ENCODE measurements at places on chromosomes 12 and 14.

- H3K36me3 ChIP-seq = no peaks in the 10 kb centered on the region
- H3K27ac ChIP-seq = no peak overlapping the region
- no peak for DNase-seq
- H3K4me1 ChIP-seq = no peaks in the 10 kb centered on the region
Observed at GRCh38 chr12:99609455-99610181, 37.9 kb upstream of the GARIN6 start.

GRCh38 chr14:42229294-42229693 is 622.6 kb downstream of the LRFN5 start:
- H3K4me1 ChIP-seq = no peaks in the 10 kb centered on the region
- H3K4me3 ChIP-seq = no peak overlapping the region
- DNase-seq = no peak

GRCh38 chr14:74917646-74918081 is 5.4 kb downstream of the RPS6KL1 start:
- H3K36me3 ChIP-seq = no peaks in the 10 kb centered on the region
- no peak for DNase-seq
- peaks cover 3% of the 10 kb centered on the region for H3K27me3 ChIP-seq
- H3K27ac ChIP-seq = no peak overlapping the region

DNA sequence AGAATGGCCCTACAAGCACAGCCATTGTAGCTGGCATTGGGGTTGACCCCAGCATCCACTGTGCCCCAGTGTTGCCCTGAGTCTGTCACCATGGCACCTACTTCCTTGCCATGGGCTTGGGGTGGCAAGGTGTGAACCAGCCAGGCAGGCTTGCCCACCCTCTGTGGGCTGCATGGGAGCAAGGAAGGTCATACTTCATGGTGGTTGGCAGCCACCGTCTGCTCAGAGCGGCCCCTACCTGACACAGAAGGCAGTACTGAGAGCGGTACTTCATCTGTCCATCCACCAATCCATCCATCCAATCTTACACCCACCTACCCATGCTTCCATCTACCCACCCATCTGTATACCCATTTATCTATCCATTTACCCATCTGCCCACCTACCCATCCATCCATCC is 160.1 kb downstream of the KIF26A start:
- H3K36me3 ChIP-seq = no peaks in the 10 kb centered on the region
- no peaks in the 10 kb centered on the region for H3K27me3 ChIP-seq
- no peak for DNase-seq
- H3K4me3 ChIP-seq = no peak overlapping the region

- H3K4me3 ChIP-seq = no peak overlapping the region
- H3K27ac ChIP-seq = no peak overlapping the region
- H3K36me3 ChIP-seq = no peaks in the 10 kb centered on the region
- H3K4me1 ChIP-seq = no peaks in the 10 kb centered on the region
Observed at GRCh38 chr12:32418903-32419519, 19.7 kb downstream of the FGD4 start.

DNA sequence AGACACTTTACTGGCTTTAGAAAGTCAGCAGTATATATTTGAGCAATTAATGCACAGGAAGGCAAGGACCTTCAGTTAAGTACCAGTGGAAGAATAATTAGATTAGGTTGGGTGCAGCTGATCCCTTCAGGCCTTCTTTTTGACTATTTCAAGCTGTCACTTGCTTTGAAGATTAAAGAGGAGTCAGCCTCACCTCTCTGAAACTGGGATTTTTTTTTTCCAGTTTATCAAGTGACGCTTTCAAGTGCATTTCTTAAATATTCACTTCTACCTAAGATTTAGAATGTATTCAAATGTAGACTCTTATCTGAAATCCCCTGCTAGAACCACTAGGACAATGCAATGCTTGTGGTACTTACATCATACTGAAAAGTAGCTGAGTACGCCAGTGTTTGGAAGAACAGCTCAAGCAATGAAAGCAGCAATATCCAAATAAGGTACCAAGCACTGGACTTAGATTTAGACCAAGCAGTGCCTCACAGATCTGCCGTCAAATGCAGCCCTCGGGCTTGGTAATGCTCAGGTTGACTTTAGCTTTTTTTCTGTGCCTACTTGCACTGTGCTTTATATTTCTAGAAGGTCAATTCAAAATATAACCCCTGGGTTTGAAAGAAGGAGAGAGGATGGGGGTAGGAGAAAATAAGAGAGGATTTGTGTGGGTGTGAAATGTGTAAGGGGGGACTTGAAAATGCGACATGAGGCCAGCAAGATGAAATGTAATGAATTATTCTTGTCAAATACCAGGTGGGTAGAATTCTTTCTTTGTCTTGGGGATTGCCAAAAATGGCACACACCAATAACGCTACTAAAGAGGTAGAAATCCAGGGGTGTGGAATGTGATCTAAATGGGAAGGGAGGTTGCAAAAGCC is 3.7 kb upstream of the FERMT2 start:
- no peak overlapping the region for H3K27ac ChIP-seq
- H3K4me3 ChIP-seq = no peak overlapping the region
- no peaks in the 10 kb centered on the region for H3K27me3 ChIP-seq
- H3K36me3 ChIP-seq = no peaks in the 10 kb centered on the region
- H3K4me1 ChIP-seq = peaks cover 19% of the 10 kb centered on the region

DNA sequence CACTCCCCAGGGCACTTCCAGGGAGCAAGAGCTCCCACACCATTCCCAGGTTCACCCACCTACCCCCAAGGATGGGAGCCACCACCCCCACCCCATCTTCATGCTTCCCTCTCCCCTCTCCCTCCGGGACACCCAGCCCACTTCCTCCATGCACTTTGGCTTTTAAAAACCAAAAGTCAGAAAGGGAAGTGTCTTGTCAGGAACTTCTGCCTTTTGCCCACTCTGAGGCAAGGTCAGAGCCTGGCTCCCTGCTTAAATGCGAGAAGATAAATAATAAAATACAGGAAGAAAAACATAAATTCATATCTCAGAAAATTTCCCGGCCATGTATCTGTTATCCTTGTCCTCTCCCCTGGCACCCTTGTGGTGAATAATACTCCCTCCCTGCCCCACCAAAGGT is 81.6 kb downstream of the PTGER2 start:
- H3K27me3 ChIP-seq = no peaks in the 10 kb centered on the region
- H3K4me1 ChIP-seq = peaks cover 27% of the 10 kb centered on the region
- H3K4me3 ChIP-seq = no peak overlapping the region
- no peak for DNase-seq

- H3K27me3 ChIP-seq = peaks cover 3% of the 10 kb centered on the region
- H3K27ac ChIP-seq = no peak overlapping the region
- no peak for DNase-seq
- H3K4me1 ChIP-seq = no peaks in the 10 kb centered on the region
- no peaks in the 10 kb centered on the region for H3K36me3 ChIP-seq
Observed at GRCh38 chr12:101619858-101620761, 25.3 kb downstream of the MYBPC1 start.

DNA sequence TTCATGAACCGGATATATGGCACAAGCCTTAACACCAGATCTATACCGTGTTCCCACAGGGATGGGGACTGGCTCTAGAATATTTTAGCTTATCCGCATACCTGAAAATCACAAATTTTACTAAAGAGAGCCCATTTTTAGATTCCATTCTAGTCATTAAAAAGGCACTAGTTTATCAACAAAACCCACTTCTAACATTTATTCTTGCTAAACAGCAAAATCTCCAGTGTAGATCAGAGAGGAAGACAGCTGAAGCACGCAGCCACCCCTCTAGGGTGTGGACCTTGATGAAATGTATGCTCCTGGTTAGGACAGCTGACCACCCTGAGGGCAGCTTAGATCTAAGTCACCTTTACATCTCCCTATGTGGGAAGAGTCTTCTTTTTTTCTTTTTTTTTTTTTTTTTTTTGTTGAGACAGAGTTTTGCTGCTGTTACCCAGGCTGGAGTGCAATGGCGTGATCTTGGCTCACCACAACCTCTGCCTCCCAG is 62.4 kb downstream of the EID3 start:
- H3K27ac ChIP-seq = no peak overlapping the region
- no peak overlapping the region for H3K4me3 ChIP-seq
- H3K4me1 ChIP-seq = no peaks in the 10 kb centered on the region
- H3K27me3 ChIP-seq = no peaks in the 10 kb centered on the region

- H3K4me1 ChIP-seq = no peaks in the 10 kb centered on the region
- no peak overlapping the region for H3K27ac ChIP-seq
- DNase-seq = no peak
- H3K36me3 ChIP-seq = no peaks in the 10 kb centered on the region
- H3K4me3 ChIP-seq = no peak overlapping the region
- H3K27me3 ChIP-seq = peaks cover 5% of the 10 kb centered on the region
Observed at GRCh38 chr14:103143506-103143905, 20.2 kb downstream of the TNFAIP2 start.

DNA sequence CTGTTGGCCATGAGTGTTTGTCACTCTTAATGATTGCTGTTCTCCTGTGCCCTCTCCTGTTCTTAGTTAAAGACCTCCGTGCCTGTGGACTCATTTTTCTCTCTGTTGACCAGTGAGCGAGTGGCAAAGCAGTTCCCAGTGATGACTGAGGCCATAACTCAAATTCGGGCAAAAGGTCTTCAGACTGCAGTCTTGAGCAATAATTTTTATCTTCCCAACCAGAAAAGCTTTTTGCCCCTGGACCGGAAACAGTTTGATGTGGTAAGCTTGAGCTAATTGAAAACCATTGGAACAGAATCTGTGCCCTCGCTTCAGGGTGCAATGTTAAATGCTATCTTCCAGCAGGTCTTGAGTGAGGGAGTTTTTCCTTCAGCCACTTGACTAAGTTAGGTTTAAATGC is 19.8 kb downstream of the ACAD10 start:
- no peak overlapping the region for H3K4me3 ChIP-seq
- H3K27me3 ChIP-seq = no peaks in the 10 kb centered on the region
- DNase-seq = no peak
- H3K27ac ChIP-seq = no peak overlapping the region
- H3K4me1 ChIP-seq = no peaks in the 10 kb centered on the region

DNA sequence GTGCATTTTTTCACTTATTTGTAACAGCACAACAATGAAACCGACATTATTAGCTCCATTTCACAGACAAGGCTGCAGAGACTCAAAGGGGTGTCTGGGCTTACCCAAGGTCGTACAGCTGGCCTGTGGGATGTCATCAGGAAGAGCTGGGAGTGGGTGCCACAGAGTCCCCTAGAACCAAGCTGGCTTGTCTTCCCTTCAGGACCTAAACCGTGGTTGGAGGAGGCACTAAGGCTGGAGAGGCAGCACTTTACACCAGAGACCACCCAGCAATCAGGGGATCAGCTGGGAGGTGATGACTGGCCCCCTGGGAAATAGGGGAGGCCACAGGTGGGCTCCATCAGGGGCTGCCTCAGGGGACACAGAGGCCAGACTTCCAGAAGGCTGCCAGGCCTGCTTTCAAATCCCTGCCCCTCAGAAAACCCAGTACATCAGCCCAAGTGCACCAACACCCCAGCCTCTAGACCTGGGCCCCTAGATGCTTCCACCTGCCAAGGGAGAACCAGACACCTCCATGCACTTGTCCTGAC is 28.3 kb downstream of the DIO3 start:
- DNase-seq = no peak
- no peaks in the 10 kb centered on the region for H3K4me1 ChIP-seq
- no peak overlapping the region for H3K4me3 ChIP-seq
- H3K36me3 ChIP-seq = no peaks in the 10 kb centered on the region

- no peak overlapping the region for H3K27ac ChIP-seq
- no peak for DNase-seq
- no peak overlapping the region for H3K4me3 ChIP-seq
- peaks cover 12% of the 10 kb centered on the region for H3K27me3 ChIP-seq
- H3K4me1 ChIP-seq = no peaks in the 10 kb centered on the region
Observed at GRCh38 chr14:69922198-69922597, 43.0 kb downstream of the SMOC1 start.

DNA sequence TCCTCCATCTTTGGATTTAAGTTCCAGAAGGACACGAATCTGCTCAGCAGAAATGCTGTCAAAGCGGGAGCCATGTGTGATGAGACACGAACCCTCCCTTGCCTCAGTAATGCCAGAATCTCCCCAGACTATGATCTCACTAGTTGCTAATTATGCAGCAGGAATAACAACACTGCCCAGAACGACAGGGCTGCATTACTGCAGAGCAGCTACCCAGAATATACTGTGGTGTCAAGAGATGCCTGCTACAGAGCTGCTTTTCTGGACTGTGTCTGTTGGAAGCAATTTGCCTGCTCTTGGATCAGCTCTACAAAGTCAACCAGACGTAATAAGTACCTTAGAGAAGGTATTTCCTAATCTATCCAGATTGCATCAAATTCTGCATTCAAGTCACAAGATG is 5.5 kb downstream of the CSRNP2 start:
- H3K27ac ChIP-seq = 0 out of 2 replicates have a peak overlapping the region, but pooled peaks have one; percentile 19
- no peaks in the 10 kb centered on the region for H3K27me3 ChIP-seq
- peaks cover 48% of the 10 kb centered on the region for H3K4me1 ChIP-seq
- peaks cover 21% of the 10 kb centered on the region for H3K36me3 ChIP-seq

- peaks cover 11% of the 10 kb centered on the region for H3K4me1 ChIP-seq
- H3K4me3 ChIP-seq = no peak overlapping the region
- no peak overlapping the region for H3K27ac ChIP-seq
- DNase-seq = no peak
Observed at GRCh38 chr14:59969319-59969718, 49.4 kb downstream of the LRRC9 start.

DNA sequence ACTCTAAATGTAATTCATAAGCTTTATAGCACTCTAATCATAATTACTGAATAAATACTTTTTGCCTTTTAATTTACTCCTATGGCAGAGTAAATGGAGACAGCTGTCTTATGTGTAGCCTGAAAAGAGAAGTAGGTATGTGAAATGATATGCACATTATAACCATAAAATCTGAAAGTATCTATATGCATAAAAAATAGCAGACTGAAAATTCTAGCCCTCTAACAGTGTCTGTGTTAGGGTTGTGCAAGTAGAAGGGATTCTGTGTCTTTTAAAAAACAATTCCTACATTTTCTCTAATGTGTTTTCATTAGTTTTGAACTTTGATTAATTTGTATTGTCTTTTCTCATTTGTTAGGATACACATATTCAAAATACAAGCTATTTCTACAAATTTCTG is 94.9 kb downstream of the TXNDC16 start:
- no peaks in the 10 kb centered on the region for H3K4me1 ChIP-seq
- DNase-seq = no peak
- no peak overlapping the region for H3K27ac ChIP-seq
- H3K4me3 ChIP-seq = no peak overlapping the region
- H3K27me3 ChIP-seq = no peaks in the 10 kb centered on the region

DNA sequence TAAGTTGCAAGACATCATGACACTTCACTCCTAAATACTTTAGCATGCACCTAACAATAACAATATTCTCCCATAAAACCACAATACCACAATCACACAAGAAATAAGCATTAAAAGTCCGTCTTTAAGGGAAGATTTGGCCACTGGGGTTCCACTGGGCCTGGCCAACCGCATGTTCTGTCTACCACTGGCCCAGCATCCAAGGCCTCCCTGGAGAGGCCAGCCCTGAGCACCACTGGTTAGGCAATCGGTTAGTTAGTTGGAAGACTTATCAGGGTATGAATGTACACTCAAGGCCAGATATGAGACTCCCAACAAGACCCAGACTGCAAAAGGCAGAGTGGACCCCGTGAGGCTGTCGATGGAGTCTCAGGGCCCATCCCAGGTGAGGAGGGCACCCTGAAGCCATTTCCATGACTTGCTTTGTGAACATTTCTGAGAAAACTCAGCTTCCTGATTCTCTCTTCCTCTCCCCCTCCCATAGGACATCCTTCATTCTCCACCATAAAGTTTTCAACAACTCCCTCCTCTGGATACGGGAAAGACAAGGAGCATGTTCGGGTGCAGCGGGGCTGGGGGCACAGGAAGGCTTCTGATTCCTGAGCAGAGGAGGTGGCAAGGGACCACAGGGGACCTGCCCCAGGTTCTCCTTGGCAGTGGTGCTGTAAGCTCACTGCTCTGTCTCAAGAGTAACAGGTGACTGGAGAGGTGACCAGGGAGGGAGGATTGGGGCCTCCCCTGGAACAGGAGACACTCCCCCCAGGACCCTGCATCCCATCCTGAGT is 5.9 kb downstream of the PXN start:
- DNase-seq = no peak
- H3K27ac ChIP-seq = no peak overlapping the region
- no peaks in the 10 kb centered on the region for H3K36me3 ChIP-seq
- no peaks in the 10 kb centered on the region for H3K27me3 ChIP-seq
- peaks cover 6% of the 10 kb centered on the region for H3K4me1 ChIP-seq
- no peak overlapping the region for H3K4me3 ChIP-seq

Data from DND-41 (cell line).